Uterus (tissue), 4 donors: ENCODE measurements at places on chromosomes 16 and 17. TPM values are rescaled to one million over a fixed set of nuclear protein-coding genes. Genes with fewer than 3 reads are reported as not detected.

DNA sequence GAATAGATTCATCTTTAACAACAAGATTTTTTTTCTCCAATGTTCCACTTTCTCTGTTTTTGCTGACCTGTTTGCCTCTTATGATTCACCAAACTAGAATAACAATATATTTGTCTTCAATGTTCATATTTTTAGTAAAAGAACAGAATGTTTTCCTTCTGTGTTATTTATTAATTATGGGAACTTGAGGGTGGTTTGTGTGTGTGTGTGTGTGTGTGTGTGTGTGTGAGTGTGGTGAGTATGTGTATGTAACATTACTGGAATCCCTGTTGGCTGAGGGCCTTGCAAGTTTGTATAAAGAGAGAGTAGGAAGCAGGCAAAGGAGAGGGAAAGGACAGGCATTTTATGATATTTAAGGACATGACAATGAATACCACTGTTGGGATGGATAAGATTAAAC is 13.8 kb downstream of the STXBP4 start:
- H3K36me3 ChIP-seq, result no peaks in the 10 kb centered on the region
- no peak overlapping the region for H3K4me3 ChIP-seq
- H3K27me3 ChIP-seq, result no peaks in the 10 kb centered on the region
- peak overlapping the region; percentile 24 for H3K27ac ChIP-seq
- H3K4me1 ChIP-seq, result no peaks in the 10 kb centered on the region
- peak; percentile 56 for DNase-seq

GRCh38 chr16:88677721-88678120 is 8.6 kb downstream of the SNAI3 start:
- H3K4me1 ChIP-seq, result no peaks in the 10 kb centered on the region
- H3K27ac ChIP-seq, result no peak overlapping the region
- H3K27me3 ChIP-seq, result no peaks in the 10 kb centered on the region
- no peak overlapping the region for H3K4me3 ChIP-seq
- H3K36me3 ChIP-seq, result no peaks in the 10 kb centered on the region
- no peak for DNase-seq

The FOXJ1 gene
- 14.0 TPM for total RNA-seq

The ATXN2L gene
- 130 TPM for total RNA-seq

GRCh38 chr17:76152591-76152990 is 11.5 kb upstream of the FOXJ1 start:
- H3K27ac ChIP-seq, result no peak overlapping the region
- no peak overlapping the region for H3K4me3 ChIP-seq
- H3K36me3 ChIP-seq, result no peaks in the 10 kb centered on the region
- H3K27me3 ChIP-seq, result no peaks in the 10 kb centered on the region

The CCL17 gene
- total RNA-seq, result not detected

DNA sequence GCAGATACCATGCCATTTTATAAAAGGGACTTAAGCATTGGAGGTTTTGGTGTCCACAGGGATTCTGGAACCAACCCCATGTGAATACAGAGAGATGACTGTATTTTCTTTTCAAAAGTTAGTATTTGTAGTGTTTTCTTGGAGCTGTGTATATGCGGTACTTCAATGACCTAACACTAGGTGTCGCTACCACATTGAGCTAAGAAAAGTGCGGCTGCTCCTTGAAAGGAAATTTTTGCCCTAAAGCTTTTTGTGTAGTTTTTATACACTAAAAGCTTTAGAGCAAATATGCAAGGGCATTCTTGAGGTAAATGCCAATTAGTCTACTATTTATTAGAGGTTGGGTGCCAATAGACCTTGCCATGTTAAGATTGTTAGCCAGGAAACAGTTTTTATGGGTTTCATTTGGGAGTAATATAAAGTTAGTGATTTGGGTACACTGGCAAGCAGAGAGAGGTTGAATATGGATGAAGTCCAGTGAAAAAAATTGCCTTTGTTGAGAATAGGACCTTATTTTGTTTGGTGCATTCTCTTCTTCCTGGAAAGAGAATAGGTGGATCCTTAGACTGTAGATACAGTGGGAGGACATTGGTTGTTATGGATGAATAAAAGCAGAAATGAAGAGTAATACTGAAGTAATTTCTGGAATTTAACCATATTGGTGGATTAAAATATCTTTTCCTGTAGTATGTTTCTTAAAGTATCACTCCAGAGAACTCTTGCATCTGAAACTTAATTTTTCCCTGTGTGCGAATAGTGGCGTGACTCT is 43.3 kb downstream of the BCAS3 start:
- no peaks in the 10 kb centered on the region for H3K36me3 ChIP-seq
- H3K27ac ChIP-seq, result no peak overlapping the region
- no peaks in the 10 kb centered on the region for H3K27me3 ChIP-seq
- H3K4me1 ChIP-seq, result no peaks in the 10 kb centered on the region
- no peak overlapping the region for H3K4me3 ChIP-seq
- DNase-seq, result no peak

GRCh38 chr17:64123114-64123513 is 6.8 kb downstream of the ERN1 start:
- no peaks in the 10 kb centered on the region for H3K36me3 ChIP-seq
- no peak for DNase-seq
- H3K4me3 ChIP-seq, result no peak overlapping the region

DNA sequence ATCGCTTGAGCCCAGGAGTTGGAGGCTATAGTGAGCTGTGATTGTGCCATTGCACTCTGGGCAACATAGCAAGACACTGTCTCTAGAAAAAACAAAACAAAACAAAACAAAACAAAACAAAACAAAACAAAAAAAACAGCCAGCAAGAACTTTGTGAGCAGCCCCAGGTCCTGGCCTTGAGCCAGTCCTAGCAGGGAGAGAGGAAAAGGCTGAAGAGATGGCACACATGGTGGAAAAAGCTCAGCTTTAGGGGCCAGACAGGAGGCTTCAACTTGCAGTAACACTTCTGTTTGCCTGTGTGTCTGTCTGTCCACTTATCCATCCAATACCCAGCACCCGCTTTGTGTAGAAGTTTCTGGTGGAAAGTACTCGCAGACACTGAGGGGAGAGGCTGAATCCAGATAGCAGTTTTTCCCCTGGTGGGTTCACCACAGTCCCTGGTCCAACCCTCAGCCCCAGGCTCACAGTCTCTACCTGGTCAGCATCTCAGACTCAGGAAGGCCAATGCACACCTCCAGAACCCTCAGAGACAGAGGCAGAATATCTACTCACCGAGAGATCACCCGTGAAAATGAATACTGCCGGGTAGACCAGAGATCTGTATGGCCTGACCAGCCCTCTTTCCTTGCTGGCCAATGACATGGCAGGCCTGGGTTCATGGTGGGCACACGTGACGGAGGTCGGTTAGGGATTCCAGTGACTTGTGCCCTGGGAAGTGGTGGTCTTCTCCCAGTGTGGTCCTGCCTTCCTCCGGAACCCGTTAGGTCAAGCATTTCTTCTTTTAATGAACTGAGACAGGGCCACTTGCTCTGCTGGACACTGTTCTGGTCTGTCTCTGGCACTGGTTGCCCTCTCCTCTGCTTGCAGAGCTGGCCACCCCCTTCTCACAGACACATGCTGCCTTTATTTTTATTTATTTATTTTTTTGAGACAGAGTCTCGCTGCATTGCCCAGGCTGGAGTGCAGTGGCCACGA is 79.5 kb upstream of the DNAJA2 start:
- H3K4me1 ChIP-seq, result no peaks in the 10 kb centered on the region
- no peaks in the 10 kb centered on the region for H3K36me3 ChIP-seq
- H3K27me3 ChIP-seq, result no peaks in the 10 kb centered on the region
- no peak overlapping the region for H3K27ac ChIP-seq
- H3K4me3 ChIP-seq, result no peak overlapping the region
- DNase-seq, result no peak

DNA sequence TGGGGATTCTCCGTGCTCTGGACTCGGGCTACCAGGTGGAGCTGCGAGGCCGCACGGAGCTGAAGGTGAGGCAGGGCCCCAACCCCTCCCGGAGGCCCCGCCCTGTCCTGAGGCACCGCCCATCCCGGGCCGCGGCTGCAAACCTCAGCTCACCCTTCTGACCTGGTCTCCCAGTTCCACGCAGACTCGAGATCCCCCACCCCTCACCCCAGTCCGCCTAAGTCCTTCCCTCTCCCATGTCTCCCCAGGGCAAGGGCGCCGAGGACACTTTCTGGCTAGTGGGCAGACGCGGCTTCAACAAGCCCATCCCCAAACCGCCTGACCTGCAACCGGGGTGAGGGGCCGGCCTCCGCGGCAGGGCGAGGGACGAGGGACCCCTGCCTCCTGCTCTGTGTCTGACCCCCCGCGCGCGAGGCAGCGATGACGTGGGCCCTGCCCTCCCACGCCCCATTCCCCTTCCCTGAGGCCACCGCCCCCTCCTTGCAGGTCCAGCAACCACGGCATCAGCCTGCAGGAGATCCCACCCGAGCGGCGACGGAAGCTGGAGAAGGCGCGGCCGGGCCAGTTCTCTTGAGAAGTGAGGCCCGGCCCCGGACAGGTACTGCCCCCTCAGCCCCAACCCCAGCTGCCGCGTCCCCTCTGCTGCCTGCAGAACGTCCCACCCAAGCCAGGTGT is 13.7 kb downstream of the GUCY2D start:
- H3K36me3 ChIP-seq, result no peaks in the 10 kb centered on the region
- H3K4me1 ChIP-seq, result no peaks in the 10 kb centered on the region
- peak overlapping the region; percentile 24 for H3K4me3 ChIP-seq
- no peak overlapping the region for H3K27ac ChIP-seq

DNA sequence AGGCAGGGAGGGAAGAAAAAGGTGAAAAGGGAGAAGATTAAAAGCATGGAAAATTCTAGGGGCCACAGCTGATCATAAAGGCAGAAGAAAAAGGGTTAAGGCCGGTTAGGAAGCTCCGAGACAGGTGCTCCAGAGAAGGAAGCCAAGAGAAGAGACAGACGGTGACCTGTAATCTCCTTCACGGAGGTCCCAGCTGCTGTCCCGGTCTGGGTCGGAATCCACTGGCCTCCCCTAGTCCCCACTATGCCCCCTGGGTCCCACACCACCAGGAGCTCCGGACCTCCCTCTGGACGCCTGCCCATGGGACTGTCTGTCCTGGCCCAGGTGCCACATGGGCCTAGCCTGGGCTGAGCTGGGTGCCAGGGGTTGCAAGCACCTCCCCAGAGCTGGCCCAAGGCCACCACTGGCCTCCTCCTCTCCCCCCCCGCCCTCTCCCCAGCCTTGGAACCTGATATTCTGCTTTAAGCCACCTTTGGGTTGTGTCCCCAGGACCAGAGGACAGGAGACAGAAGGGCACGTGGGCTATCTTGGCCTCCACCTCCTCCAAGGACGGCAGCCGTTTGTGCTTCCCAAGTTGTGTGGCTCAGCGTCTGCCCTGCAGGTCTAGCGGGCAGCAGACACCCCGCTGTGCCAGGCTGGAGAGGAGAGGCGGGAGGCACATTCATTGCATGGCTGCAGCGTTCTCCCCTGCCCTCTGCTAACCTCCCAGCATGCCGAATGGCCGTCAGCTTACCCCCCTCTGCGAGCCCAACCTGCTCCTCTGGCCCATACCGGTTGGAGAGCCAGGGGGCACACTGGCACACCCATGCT is 102.4 kb downstream of the ENGASE start:
- no peak overlapping the region for H3K27ac ChIP-seq
- no peaks in the 10 kb centered on the region for H3K27me3 ChIP-seq
- H3K36me3 ChIP-seq, result no peaks in the 10 kb centered on the region
- DNase-seq, result no peak
- H3K4me1 ChIP-seq, result no peaks in the 10 kb centered on the region

DNA sequence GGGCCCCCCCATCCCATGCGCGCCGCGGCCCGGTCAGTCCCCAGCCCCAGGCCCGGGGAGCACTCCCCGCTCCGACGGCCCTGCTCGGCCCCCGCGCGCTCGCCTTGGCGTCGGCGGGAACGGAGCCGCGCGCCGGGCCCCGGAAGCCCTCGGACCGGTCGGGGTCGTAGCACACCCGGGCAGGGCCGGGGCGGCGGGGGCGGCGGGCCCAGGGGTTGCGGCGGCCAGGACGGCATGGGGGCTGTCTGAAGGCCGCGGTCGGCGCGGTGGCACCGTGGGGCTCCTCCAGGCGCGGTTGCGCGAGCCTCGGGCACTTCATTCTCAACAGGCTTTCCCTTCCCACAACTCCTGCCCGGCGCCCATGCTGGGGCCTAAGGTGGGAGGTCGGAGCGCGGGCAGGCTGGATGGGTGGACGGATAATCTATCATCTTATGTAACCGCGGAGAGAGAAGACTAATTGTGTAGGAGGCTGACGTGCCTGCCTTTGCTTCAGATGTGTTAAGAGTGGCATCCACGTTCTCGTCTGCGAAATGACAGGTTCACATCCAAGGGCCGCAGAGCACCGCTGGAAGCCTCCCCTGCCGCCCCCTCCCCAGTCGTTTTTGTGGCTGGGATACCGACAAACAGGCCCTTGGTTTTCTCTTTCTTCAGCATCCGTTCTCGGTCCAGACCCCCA is 708 bp downstream of the BAIAP2 start:
- peak overlapping the region; percentile 71 for H3K27ac ChIP-seq
- DNase-seq, result no peak
- H3K4me3 ChIP-seq, result peak overlapping the region; percentile 72

- no peak overlapping the region for H3K4me3 ChIP-seq
- H3K27me3 ChIP-seq, result no peaks in the 10 kb centered on the region
- H3K4me1 ChIP-seq, result no peaks in the 10 kb centered on the region
- DNase-seq, result no peak
- no peaks in the 10 kb centered on the region for H3K36me3 ChIP-seq
Measured at GRCh38 chr16:3596101-3596861, 15.1 kb downstream of the SLX4 start.

DNA sequence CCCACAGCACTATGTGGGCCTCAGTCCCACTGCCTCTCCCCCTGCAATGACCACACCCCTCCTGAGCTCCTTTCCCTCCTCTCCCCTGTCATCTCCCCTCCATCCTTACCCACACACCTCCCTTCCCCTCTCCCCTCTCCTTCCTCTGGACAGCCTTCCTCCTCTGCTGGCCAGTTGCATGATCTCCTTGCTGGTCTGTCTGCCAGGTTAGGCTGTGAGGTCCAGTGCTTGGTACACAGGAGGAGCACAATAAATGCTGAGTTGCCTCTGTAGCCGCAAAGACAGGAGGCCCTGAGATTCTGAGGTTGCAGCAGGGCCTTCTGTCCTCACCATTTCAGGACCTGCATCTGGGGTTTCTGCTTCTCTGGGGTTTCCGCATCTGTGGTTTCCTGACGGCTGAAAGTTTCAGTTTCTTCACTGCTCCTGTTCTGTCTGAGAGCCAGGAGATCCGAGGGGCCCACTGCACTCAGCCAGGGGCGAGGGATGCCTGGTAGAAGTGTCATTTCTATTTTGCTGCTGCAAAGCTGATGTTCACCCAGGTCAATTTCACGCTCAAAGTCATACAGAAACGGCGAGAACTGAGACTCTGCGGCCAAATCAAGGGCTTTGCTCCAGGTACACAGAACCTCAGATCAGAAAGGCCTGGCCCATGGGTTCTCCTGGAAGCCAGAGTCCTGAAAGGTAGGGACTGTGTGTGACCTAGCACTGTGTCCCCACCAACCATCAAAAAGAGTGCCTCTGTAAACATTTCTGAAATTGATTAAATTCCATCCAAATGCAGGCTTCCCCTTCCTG is 4.6 kb upstream of the SLC12A3 start:
- H3K4me3 ChIP-seq, result no peak overlapping the region
- no peaks in the 10 kb centered on the region for H3K36me3 ChIP-seq
- DNase-seq, result no peak
- H3K27me3 ChIP-seq, result no peaks in the 10 kb centered on the region

The HSD17B1 gene
- total RNA-seq, result not detected

- no peaks in the 10 kb centered on the region for H3K27me3 ChIP-seq
- no peak overlapping the region for H3K4me3 ChIP-seq
- no peak overlapping the region for H3K27ac ChIP-seq
- no peak for DNase-seq
Measured at GRCh38 chr17:76276461-76277299, 11.5 kb downstream of the UBALD2 start.

GRCh38 chr16:53022374-53022773 is 30.3 kb downstream of the CHD9NB start:
- H3K36me3 ChIP-seq, result no peaks in the 10 kb centered on the region
- H3K4me1 ChIP-seq, result no peaks in the 10 kb centered on the region
- H3K27ac ChIP-seq, result no peak overlapping the region
- DNase-seq, result peak; percentile 16
- no peaks in the 10 kb centered on the region for H3K27me3 ChIP-seq
